ENCODE measurements at places on chromosomes 4 and X. TPM values are rescaled to one million over a fixed set of nuclear protein-coding genes. Genes with fewer than 3 reads are reported as not detected.

DNA sequence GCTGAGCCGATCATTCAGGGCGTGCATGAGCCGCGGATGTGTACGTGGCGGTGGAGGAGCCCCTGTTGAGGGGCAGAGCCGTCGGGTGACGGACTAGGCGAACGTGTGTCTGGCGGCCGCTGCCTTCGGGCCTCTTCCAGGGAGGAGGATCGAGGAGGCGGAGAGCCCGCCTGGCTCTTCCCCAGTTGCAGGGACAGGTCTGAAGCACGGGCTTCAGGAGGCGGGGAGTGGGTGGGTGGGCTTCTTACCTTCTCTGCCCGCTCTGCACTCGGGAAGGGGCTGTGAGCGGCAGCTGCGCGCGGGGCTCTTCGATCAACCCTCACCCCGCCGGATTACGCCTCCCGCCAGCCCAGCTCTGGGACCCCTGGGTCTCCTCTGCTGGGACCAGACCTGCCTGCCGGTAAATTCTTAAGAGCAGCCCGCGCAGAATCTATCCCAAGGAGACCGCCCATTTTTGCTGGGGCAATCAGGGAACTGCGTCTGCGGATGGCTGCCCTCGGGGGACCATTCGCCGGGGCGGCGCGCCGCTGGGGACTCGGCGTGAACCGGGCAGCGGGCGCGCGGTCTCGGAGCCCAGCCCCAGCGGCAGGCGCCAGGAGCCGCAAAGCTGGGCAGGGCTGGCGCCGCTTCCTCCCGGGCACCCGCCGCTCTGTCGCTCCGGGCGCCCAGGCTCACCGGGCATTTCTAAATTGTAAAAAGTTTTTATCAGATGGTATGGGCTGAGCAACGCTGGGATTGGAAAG is 4.9 kb downstream of the PLAC8 start:
- H3K4me3 ChIP-seq: peak overlapping the region; percentile 77
- H3K27ac ChIP-seq: peak overlapping the region; percentile 30
- DNase-seq: peak; percentile 33
- peaks cover 12% of the 10 kb centered on the region for H3K4me1 ChIP-seq

DNA sequence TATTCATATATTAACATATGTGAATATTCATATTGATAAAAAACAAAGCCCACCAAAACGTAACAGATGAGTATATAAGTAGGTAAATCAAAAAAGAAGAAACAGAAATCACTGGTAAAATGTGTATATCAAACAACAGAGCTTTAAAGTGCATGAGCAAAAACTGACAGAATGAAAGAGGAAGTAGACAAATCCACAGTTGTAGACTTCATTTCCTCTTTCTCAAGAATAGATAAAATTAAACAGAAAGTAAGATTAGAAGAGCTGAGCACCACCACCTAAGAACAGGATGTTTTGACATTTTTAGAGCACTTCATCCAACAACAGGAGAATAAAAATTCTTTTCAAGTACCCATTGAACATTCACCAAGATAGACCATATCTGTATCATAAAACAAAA is 64.6 kb downstream of the CNKSR2 start:
- H3K4me3 ChIP-seq: no peak overlapping the region
- no peaks in the 10 kb centered on the region for H3K36me3 ChIP-seq
- no peaks in the 10 kb centered on the region for H3K4me1 ChIP-seq
- no peak overlapping the region for H3K27ac ChIP-seq
- DNase-seq: no peak

Gene MAGEE2
- not detected for total RNA-seq

Gene KIT
- total RNA-seq: not detected

DNA sequence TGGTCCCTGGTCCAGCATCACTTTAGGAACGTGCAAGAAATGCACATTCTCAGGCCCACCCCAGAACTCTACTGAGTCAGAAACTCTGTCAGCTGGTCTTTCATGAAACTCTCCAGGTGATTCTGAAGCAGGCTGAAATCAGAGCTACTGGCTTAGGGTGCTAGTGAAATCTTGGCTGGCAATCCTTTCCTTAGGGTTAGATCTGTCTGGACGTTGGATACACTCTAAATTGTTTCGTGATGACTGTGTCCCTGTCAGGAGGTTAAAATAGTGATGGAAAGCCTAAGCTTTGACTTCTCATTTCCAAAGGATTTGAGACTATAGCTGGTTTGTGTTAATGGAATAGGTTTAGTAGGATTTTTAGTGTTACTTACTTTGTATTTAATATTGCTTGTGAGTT is 99.1 kb downstream of the ARHGAP10 start:
- peaks cover 35% of the 10 kb centered on the region for H3K4me1 ChIP-seq
- H3K36me3 ChIP-seq: no peaks in the 10 kb centered on the region
- peak overlapping the region; percentile 93 for H3K27ac ChIP-seq

DNA sequence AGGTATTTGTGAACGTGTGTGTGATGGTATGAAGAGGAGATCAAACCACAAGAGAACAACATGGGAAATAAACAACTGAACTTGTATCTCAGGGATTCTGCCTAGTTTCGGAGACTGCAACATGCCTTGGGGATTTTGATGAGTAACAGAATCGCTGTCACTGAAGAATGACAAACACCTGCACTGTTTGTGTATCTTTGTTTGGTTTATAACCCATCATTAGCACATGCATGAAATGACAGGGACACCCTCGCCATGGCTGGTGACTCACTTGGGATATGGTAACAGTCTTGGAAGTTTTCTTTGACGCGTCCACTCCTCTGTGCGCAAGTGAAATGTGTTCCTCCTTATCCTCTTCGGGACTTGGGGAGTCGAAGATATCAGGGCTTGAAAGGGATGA is 30.3 kb upstream of the MAP3K15 start:
- peak; percentile 5 for DNase-seq
- H3K36me3 ChIP-seq: no peaks in the 10 kb centered on the region
- no peaks in the 10 kb centered on the region for H3K4me1 ChIP-seq
- no peak overlapping the region for H3K27ac ChIP-seq
- H3K27me3 ChIP-seq: no peaks in the 10 kb centered on the region

DNA sequence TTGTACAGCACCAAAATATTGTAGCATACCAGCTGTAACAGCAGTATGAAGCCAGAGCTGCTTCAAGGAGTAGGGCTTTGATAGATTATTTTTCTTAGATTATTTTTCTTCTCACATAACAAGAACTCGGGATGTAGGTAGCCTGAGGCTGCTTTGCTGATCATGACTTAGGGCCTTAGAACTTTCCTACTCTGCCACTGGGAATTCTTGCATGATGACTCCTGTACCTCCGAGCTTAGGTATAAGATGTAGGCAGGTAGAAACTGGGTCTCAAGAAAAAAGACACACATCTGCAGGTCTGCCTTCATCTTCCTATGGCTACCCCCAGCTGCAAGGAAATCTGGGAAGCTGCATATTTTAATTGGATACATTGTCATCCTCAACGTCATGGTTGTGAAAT is 115.9 kb upstream of the PNPLA4 start:
- no peak overlapping the region for H3K4me3 ChIP-seq
- H3K27ac ChIP-seq: no peak overlapping the region

- DNase-seq: no peak
- H3K27ac ChIP-seq: no peak overlapping the region
- no peaks in the 10 kb centered on the region for H3K36me3 ChIP-seq
- H3K4me1 ChIP-seq: no peaks in the 10 kb centered on the region
- no peaks in the 10 kb centered on the region for H3K27me3 ChIP-seq
These were observed 2393.9 kb downstream of the ARAP2 start for GRCh38 chr4:33850371-33850902.

DNA sequence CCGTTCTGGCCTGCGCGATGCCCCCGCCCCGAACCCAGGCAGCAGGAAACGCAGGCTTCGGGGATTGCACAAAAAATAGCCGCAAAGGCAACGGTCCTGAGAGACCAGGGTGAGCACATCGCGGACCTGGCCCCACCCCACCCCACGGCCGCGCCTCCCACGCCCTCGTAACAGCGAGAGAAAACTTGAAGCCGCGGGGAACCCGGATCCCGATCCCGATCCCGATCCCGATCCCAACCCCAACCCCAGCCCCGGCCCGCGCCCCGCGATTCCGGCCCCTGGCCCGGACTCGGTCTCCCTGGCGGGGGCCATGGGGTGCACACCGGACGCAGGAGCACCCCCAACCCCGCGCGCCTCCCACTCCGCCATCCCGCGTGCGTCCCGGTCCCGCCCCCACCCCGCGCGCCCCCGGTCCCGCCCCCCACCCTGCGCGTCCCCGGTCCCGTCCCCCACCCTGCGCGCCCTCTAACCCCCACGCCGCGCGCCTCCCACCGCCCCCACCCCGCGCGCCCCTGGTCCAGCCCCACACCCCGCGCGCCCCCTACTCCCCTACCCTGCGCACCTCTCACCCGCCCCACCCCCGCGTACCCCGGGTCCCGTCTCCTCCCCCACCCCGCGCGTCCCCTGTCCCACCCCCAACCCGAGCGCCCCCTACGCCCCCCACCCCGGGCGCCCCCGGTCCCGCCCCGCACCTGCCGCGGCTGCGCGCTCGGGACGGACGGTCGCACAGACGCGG is 29.0 kb downstream of the NOP14 start:
- H3K27ac ChIP-seq: 0 out of 2 replicates have a peak overlapping the region, but pooled peaks have one; percentile 7
- H3K4me1 ChIP-seq: peaks cover 36% of the 10 kb centered on the region
- DNase-seq: peak; percentile 19

DNA sequence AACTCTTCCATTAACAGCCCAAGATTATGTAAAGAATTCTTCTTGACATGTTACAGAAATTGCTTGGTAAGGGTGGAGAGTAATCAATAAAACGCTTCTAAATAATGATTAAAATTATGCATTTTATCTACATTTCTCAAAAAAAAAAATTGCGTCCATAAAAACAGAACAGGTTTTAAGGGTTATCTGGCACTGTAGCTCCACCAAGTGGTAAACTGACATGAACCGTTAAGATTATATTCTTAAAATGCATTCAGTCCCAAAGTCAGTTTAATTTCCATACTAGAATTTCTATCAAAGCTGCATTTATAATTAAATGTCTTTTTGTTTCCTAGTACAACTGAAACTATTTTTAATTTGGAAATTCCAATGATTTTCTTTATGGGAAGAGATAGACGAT is 214.0 kb upstream of the UGT8 start:
- peak; percentile 57 for DNase-seq
- H3K4me3 ChIP-seq: no peak overlapping the region
- H3K27me3 ChIP-seq: no peaks in the 10 kb centered on the region

DNA sequence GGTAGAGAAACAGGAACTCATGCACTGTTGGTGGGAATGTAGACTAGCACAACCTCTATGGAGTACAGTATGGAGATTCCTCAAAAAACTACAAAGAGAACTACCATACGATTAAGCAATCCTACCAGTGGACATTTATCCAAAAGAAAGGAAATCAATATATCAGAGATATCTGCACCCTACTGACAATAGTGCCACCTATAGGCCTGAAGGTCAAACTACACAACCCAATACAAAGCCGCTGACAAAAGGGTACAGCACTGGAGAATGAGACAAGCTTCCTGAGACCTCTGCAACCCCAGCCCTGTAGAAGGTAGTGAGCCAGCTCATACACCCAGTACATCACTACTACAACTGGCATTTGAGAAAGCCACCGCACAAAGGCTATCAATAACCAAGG is 67.1 kb downstream of the CBR4 start:
- DNase-seq: peak; percentile 45
- no peak overlapping the region for H3K4me3 ChIP-seq
- H3K36me3 ChIP-seq: no peaks in the 10 kb centered on the region
- H3K4me1 ChIP-seq: no peaks in the 10 kb centered on the region
- no peaks in the 10 kb centered on the region for H3K27me3 ChIP-seq

GRCh38 chrX:136196691-136197155 is 49.4 kb downstream of the FHL1 start:
- no peaks in the 10 kb centered on the region for H3K36me3 ChIP-seq
- H3K27ac ChIP-seq: no peak overlapping the region
- peaks cover 11% of the 10 kb centered on the region for H3K4me1 ChIP-seq
- DNase-seq: peak; percentile 59
- H3K4me3 ChIP-seq: no peak overlapping the region

GRCh38 chrX:150155436-150156035 is 207.6 kb upstream of the MAMLD1 start:
- no peak overlapping the region for H3K27ac ChIP-seq
- peak; percentile 63 for DNase-seq
- no peaks in the 10 kb centered on the region for H3K27me3 ChIP-seq
- H3K4me1 ChIP-seq: 0 out of 2 replicates have a peak, but pooled peaks cover 8% of the 10 kb centered on the region
- no peak overlapping the region for H3K4me3 ChIP-seq

- no peak overlapping the region for H3K27ac ChIP-seq
- DNase-seq: no peak
- H3K4me1 ChIP-seq: no peaks in the 10 kb centered on the region
- no peak overlapping the region for H3K4me3 ChIP-seq
- no peaks in the 10 kb centered on the region for H3K27me3 ChIP-seq
These were observed 1.6 kb downstream of the ZAR1 start for GRCh38 chr4:48491514-48492176.

Gene FIP1L1
- 76.1 TPM for total RNA-seq

DNA sequence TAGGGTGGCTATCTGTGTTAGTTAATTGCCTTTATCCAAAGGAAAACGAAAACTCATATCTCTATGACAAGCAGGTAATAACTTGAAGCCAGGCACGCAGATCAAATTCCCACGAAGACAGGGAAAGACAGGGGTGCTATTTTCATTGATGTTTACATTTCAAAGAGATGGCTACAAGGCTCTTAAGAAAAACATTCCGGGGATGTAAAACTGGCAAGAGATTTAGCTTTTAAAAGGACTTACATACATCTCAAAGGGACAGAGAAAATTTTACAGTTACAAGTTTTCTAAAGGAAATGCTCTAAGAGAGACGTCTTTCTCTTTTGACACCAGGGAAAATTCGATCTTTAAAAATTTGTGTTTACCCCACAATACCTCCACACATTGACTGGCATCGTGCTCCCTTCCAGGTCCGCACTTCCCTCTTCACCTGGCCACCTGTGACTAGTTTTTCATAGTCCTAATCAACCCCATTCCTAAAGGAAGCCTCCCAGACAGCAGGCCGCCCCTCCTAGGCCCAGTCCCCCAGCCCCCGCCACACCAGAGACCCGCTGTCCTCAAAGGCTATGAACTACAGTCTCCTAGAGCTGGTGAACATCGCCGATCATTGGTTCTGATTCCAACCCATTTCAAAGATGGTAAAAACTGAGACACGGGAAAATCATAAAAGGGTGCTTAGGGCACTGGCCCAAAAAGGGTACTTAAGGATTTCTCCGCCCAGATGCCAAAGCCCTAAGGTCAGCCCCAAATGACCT is 649 bp upstream of the ARAF start:
- H3K27me3 ChIP-seq: no peaks in the 10 kb centered on the region
- DNase-seq: no peak
- peak overlapping the region; percentile 99 for H3K4me3 ChIP-seq
- H3K36me3 ChIP-seq: peaks cover 22% of the 10 kb centered on the region
